ENCODE measurements at places on chromosomes 1 and 21. TPM values are rescaled to one million over a fixed set of nuclear protein-coding genes. Genes with fewer than 3 reads are reported as not detected.

DNA sequence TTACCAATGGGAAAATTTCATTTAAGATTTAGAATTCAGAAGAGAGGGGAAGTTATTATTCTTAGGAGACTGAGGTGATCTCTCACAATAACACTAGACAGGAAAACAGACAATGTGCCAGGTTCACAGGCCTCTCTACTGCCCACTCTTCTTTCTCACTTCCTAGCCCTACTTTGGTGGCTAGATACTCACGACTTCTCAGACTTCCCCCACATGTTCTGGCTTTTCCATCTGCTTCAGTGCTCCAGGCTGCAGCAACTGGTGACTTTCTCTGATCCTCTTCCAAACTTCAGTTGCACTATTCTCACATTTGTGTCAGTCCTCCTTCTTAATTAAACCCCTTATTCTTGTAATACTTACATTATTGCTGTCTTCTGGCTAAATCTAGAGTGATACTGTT is 208.7 kb upstream of the KCTD3 start:
- no peak for DNase-seq

The TENT5C gene
- polyA plus RNA-seq: 30.6 TPM

The NR0B2 gene
- polyA plus RNA-seq: not detected

The C8A gene
- polyA plus RNA-seq: not detected

The ANGPTL3 gene
- polyA plus RNA-seq: not detected

The LMX1A gene
- not detected for polyA plus RNA-seq

All from AG04450 (cell line).